ENCODE measurements at places on chromosomes 1 and 21. TPM values are rescaled to one million over a fixed set of nuclear protein-coding genes. Genes with fewer than 3 reads are reported as not detected.
A peak's percentile ranks its signal among the peaks of the same experiment; 100 is the strongest.

DNA sequence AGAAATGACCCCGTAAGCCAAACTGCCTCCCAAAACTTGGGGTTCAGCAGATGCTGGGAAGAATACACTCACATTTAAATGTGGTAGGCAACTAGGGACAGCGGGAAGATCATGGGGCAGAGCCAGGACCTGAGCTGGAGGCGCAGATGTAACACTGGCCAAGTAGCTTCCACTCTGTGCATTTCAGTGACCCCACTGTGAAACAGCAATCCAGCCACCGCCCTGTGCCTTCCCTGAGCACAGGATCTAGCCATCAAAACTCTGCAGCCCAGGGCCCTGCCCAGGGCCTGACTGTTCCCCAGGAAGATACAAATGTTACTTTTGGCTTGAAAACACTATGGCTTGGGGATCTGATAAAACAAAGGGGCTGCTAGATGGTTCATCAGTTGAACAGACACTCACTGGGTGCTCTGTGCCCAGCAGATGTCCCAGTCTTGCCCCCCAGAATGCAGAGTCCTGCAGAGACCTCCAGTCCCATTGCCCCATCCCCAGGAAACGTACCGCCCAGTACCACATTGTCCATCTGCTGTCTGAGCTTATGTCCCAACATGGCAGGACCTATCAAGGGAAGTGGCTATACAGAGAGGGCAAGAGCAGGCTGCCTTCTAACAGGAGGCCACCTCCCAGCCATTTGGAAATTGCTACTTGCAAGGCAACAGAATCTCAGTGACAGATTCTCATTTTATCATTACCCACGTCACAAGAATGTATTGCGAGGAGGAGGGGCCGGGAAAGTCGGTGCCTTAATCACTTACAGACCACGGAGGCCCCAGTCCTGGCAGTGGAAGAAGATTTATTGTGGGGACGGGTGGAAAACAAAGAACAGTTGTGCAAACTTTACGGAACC is 124.0 kb downstream of the DMRTB1 start:
- H3K27ac ChIP-seq: no peak overlapping the region
- no peaks in the 10 kb centered on the region for H3K27me3 ChIP-seq
- no peak overlapping the region for H3K4me3 ChIP-seq
- no peak for DNase-seq
- no peaks in the 10 kb centered on the region for H3K36me3 ChIP-seq

DNA sequence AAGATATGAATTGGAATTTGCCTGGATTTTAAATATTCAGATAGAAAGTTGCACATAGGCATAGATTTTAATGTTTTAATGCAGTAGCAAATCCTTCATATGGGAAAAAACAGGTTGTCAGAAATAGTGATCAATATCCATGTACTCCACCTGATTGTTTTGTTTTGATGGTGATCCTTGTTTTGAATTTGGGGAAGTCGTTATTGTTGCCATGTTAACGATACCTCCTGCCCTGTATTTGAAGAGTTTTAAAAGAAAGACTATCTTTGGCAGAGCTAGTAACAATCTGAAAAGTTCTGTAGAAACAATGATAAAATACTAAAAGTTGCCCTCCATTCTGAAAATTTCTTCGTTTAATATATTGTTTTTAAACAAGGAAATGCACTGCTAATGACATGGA is 1.1 kb downstream of the CEP350 start:
- H3K4me3 ChIP-seq: peak overlapping the region; percentile 95
- no peaks in the 10 kb centered on the region for H3K27me3 ChIP-seq
- no peak overlapping the region for H3K27ac ChIP-seq
- no peaks in the 10 kb centered on the region for H3K36me3 ChIP-seq
- H3K4me1 ChIP-seq: peaks cover 28% of the 10 kb centered on the region

DNA sequence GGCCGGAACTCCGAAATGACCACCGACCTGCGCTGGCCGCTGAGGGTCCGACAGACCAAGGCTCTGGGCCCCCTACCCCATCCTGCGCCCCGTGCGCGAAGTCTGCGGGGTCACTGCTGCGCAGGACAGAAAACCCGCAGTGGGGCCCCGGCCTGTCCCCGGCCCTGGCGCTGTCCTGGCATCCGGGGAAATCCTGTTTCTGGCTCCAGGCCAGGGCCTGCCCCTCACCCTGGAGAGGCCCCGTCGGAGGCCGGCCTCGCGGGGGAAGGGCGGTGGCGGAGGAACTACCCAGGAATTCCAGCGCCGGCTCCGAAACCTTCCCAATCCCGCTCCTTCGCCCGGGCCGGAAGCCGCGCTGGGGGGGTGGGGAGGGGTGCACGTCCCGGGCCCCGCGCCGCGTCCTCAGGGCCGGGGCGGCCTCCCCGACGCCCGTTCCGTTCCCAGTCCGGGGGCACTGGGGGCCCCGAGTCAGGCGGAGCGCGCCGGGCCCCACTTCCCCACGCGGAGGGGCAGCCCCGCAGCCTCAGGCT is 77.0 kb downstream of the MORN1 start:
- no peaks in the 10 kb centered on the region for H3K27me3 ChIP-seq
- H3K4me1 ChIP-seq: peaks cover 5% of the 10 kb centered on the region
- H3K4me3 ChIP-seq: peak overlapping the region; percentile 54
- H3K36me3 ChIP-seq: no peaks in the 10 kb centered on the region
- DNase-seq: peak; percentile 69
- H3K27ac ChIP-seq: no peak overlapping the region

- H3K4me3 ChIP-seq: no peak overlapping the region
- no peak for DNase-seq
- H3K36me3 ChIP-seq: peaks cover 4% of the 10 kb centered on the region
These were observed 56.4 kb downstream of the RABGAP1L start for GRCh38 chr1:174215766-174216165.

DNA sequence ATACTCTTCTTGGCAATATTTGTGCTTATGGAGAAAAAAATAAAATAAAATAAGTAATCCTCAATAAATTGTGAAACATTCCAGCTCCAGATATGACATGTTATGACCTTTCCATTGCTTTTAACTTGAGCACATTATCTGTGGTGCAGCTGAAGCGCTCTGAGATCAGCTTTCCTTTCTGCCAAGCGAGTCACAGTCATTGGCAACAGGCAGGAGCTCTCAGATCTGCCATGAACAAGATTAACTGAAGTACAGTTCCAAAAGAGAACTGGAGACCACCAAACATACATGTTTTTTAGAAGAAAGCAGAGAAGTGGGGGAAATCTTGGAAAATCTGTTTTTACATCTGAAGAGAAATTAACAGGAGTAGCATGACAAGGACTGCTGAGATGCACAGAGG is 89.2 kb upstream of the DSCAM start:
- H3K27ac ChIP-seq: no peak overlapping the region
- DNase-seq: no peak
- no peaks in the 10 kb centered on the region for H3K36me3 ChIP-seq

DNA sequence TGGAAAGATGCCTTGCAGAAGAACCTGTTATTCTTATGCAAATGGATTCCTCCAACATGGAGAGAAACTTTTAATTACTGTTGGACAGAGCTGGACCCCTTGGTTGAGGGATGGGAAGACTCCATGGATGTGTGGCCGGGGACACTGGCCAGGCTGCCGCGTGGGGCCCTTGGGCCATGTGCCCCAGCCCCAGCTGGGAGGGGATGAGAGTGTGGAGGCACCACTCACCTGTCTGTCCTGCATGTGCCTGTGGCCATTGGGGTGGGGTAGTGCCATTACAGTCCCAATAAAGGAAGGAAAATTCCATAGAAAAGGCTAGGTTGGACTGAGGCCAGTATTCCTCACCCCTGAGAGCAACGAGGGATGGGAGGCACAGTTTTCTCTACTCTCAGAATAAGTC is 564.5 kb upstream of the PTBP2 start:
- no peak overlapping the region for H3K4me3 ChIP-seq
- H3K27ac ChIP-seq: no peak overlapping the region
- H3K27me3 ChIP-seq: no peaks in the 10 kb centered on the region
- H3K36me3 ChIP-seq: no peaks in the 10 kb centered on the region

DNA sequence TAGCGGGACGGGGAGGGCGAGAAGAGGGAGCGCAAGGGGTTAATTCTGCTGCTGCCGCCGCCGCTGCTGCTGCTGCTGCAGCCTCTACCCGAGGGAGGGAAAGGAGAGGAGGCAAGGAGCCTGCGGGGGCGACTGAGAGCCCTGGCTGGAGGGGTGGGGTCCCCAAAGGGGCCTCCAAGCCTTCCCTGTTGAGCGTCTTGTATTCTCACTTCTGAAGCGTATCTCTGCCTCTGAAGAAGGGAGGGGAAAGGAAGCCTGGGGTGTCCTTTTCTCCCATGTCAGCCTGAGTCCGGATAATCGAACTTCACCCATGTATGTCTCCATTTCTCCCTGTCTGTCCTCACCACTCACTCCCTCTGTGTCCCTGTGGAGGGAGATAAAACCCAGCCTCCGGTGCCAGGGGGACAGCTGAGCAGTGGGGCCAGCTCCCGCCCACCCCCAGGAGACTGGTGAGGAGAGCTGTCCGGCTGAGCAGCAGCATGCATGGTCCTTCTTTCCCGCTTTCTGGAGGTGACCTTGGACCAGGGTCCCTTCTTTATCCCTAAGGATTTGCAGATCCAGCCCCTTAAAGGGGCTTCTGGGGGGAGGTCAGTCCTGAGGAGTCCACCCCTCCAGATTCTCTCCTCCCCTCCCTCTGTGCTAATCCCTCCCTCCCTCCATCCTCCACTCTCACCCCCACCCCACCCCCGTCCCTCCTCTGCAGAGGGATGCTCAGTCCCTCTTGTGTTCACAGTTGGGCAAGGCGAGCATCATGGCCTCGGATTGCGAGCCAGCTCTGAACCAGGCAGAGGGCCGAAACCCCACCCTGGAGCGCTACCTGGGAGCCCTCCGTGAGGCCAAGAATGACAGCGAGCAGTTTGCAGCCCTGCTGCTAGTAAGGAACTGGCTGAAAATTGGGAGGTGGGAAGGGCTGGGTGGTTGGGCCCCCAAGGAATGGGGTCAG is 1.0 kb downstream of the NCDN start:
- no peaks in the 10 kb centered on the region for H3K27me3 ChIP-seq
- peak overlapping the region; percentile 94 for H3K4me3 ChIP-seq
- H3K27ac ChIP-seq: peak overlapping the region; percentile 97
- H3K4me1 ChIP-seq: peaks cover 45% of the 10 kb centered on the region
- H3K36me3 ChIP-seq: no peaks in the 10 kb centered on the region

DNA sequence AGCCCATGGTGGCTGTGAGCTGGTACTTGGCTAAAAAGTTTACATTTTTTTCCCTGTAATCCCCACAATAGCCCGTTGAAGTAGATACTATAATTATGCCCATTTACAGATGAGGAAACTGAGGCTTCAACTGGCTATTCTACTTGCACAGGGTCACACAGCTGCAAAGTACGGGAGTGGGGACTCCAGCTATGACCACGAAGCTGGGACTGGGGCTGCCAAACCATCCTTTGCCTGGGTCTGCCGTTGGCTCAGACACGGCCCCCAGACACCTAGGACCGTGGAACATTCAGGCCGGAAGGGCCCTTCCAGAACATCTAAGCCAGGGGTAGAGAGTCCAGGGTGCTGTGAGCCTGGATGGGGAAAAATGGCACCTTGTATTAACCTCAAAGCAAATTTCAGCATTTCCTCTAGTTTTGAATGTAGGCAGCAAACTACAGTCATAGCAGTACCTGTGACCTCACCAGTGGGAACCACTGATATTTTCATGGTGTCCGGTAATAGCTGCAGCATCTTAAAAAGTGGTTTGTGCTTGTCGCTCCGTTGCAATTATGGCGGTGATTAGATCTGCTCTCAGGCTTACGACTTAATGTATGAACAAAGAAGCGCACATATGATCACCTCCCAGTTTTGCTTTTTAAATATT is 4.3 kb downstream of the TP73 start:
- no peak for DNase-seq
- H3K4me1 ChIP-seq: peaks cover 10% of the 10 kb centered on the region
- no peaks in the 10 kb centered on the region for H3K36me3 ChIP-seq
- no peak overlapping the region for H3K27ac ChIP-seq

GRCh38 chr1:18526436-18527275 is 45.9 kb downstream of the KLHDC7A start:
- no peak for DNase-seq
- H3K4me3 ChIP-seq: no peak overlapping the region
- no peak overlapping the region for H3K27ac ChIP-seq
- peaks cover 64% of the 10 kb centered on the region for H3K27me3 ChIP-seq
- no peaks in the 10 kb centered on the region for H3K4me1 ChIP-seq

DNA sequence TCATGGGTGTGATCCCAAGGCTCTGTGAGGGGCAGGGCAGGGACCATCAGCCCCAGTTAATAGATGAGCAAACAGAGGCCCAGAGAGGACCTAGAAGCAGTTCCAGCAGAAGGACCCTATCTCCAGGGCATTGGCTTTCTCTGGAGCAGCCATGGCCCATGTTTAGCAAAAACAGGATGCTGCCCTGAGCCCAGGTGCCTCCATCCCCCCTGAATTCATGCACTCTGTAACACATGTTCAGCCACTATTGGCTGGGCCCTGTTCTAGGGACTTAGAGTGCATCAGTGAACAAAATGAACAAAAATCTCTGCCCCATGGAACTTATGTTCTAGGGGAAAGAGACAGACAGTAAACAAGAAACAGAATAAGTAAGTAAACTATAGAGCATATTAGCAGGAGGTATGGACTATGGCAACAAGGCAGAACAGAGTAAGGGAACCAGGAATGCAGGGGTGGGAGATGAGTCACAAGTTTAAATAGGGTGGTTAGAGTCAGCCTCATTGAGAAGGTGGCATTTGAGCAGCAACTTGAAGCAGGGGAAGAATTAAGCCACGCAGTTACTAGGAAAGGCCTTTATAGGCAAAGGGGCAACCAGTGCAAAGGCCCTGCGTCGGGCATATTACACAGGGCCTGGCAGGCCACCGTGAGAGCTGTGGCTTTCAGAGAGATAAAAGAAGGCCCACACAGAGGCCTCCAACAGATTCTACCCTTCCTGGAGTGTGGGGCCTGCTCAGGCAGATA is 185.9 kb upstream of the EDN2 start:
- H3K27ac ChIP-seq: no peak overlapping the region
- DNase-seq: no peak
- H3K27me3 ChIP-seq: peaks cover 19% of the 10 kb centered on the region
- no peak overlapping the region for H3K4me3 ChIP-seq

The ZSWIM5 gene
- 13.1 TPM for total RNA-seq

The DNALI1 gene
- 28.6 TPM for total RNA-seq

The VHLL gene
- total RNA-seq: 0.77 TPM

The CFAP126 gene
- not detected for total RNA-seq

The GBP5 gene
- total RNA-seq: not detected

The LMOD1 gene
- total RNA-seq: 0.19 TPM

The LCE1B gene
- total RNA-seq: not detected

Data from neural crest cell (in vitro differentiated cells).